CD4-positive, alpha-beta T cell treated with Interleukin-2 at 100 ng/mL for 4 hours (primary cell): ENCODE measurements at places on chromosomes 1 and 21.

- DNase-seq: no peak
These were observed 7.2 kb upstream of the TNFSF18 start for GRCh38 chr1:173057984-173058383.

- no peak for DNase-seq
These were observed 17.9 kb downstream of the CSRP1 start for GRCh38 chr1:201488830-201489589.

DNA sequence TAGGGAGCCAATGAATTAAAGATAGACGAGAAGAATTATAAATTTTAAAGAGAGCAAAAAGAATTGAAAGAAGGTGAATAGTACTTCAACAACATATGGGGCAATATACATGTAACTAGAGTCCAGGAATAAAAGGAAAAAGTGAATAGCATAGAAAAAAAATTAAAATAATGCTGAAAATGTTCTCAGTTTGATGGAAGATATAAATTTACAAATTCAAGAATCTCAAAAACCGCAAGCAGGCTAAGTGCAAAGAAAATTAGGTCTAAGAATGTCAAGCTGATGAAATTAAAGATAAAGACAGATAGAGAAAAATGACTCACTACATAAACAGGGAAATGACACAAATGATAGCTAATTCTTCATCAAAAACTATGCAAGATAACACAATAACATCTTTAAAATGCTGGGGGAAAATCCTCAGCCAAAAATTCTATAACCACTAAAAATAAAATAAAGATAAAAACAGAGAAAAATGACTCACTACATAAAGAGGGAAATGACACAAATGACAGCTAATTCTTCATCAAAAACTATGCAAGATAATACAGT is 326.3 kb downstream of the TBX15 start:
- no peak for DNase-seq

DNA sequence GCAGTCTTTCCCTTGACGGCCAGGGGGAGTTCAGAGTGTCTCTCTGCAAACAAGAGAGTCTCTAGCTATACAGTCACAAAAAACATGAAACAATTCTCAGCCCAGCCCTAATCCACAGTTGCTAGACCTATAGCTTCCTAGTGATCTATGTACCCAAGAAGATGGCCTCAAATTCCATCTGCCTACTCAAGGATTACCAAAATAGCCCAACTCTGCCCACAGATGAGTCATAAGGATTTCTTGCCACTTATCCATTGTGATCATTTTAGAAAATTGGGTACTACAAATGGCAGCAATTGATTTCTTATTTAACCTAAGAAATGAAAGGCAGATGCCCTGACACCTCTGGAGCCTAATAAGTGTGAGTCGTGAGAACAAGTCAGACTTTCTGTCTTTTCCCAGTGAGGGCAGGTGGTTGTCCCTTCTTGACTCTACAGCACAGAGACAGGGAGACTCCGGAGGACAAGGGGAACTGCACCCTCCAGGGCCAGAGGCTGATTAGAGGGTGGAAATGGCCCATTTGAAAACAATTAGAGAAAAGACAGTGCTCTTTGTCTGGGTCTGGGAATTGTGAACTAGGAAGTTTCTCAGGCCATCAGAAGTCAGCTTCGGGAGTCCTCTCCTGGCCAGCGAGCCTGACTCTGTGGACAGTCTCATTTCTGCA is 65.4 kb downstream of the ABCA4 start:
- DNase-seq: no peak

DNA sequence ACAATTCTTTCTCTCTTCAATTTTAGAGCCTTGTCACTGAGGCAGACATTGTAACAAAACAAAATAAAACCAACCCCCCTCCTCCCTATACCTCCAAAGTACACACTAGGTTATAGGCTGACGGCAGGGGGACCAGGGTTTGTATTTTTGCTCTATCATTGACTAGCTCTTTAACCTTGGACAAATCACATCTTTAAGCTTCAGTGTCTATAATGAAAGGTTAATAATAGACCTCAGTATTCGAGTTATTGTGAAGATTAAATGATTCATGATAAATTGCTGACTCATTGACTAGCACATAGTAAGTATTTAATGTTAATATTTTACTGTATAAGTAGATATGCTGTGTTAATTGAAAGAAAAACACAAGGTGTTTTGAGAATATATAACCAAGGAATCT is 1267.6 kb upstream of the ADGRL2 start:
- DNase-seq: no peak
